ENCODE measurements at places on chromosomes 1 and 21.

- DNase-seq: no peak
These were observed 9.1 kb downstream of the ITGB2 start for GRCh38 chr21:44911384-44912157.

GRCh38 chr1:219795363-219795917 is 132.9 kb downstream of the SLC30A10 start:
- DNase-seq: no peak

GRCh38 chr1:24349891-24350290 is 30.7 kb downstream of the GRHL3 start:
- DNase-seq: no peak

GRCh38 chr1:155835548-155835947 is 21.5 kb downstream of the GON4L start:
- no peak for DNase-seq

- no peak for DNase-seq
These were observed 23.2 kb downstream of the CSTB start for GRCh38 chr21:43752758-43753438.

GRCh38 chr1:154524881-154525280 is 22.7 kb upstream of the SHE start:
- no peak for DNase-seq

DNA sequence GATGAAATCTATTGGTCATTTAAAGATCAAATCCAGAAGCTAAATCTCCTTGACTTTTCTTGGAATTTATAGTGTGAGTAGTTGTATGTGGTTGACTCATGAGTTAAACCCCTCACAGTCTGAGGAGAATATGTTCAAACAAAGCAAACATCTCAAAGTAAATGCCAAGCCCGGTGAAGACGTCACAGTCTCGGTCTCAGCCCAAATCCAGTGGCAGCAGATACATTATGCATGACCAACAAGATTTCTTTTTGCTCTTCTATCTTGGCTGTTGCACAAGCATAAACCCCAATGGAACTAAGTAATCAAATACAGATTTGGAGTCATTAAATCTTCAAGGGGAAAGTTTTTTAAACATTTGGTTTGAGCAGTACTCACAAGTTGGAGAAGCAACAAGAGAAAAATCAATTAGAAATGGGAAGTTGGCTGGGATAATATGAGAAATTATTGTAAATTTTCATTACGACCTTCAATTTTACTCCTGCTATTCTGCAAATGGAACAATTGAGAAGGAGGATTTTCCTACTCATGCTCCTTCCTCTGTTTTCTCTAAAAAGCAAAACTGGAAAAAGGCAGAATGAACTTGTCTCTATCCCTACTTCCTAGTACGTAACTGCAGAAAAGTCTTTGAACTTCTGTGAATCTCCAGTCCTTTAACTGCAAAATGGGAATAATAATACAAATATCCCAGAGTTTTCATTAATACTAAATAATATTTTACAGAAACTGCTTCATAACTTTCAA is 575.8 kb downstream of the NUF2 start:
- DNase-seq: no peak

- DNase-seq: no peak
These were observed 14.4 kb upstream of the XCL1 start for GRCh38 chr1:168561989-168562388.

DNA sequence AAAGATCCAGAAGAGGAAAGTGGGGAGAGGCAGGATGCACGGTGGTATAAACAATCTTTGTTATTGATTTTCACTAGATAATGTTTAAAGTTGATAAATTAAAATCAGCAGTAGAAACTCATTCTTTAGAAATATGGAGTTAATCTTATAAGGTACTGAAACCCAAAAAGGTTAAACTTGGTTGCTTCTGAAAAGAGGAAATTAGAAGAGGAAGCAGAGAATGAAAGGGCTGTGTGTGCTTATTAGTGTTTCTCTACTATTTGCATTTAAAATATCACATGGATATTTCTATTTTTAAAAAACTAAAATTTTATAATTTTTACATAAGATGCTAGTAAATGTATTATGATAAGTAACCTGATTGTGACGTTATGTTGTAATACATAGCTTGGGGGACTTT is 24.4 kb downstream of the C1orf141 start:
- DNase-seq: no peak

GRCh38 chr21:45088116-45088515 is 13.7 kb downstream of the ADARB1 start:
- no peak for DNase-seq

DNA sequence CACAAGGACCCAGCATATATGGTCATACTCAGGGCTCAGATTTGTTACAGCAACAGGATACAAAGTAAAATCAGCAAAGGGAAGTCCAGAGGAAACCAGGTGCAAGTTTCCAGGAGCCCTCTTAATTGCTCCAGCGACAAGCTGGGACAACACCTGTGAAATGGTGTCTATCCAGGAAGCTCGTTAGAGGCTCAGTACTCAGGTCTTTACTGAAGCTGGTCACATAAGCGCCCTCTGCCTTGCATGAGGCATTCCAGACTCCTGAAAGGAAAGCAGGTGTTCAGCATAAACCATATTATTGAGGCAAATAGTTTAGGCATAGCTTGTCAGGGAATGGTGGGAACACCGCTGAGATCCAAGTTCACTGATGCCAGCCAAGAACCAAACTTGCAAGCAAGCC is 231.0 kb downstream of the SLC35F3 start:
- no peak for DNase-seq

GRCh38 chr1:119822406-119822805 is 11.1 kb upstream of the REG4 start:
- DNase-seq: no peak

DNA sequence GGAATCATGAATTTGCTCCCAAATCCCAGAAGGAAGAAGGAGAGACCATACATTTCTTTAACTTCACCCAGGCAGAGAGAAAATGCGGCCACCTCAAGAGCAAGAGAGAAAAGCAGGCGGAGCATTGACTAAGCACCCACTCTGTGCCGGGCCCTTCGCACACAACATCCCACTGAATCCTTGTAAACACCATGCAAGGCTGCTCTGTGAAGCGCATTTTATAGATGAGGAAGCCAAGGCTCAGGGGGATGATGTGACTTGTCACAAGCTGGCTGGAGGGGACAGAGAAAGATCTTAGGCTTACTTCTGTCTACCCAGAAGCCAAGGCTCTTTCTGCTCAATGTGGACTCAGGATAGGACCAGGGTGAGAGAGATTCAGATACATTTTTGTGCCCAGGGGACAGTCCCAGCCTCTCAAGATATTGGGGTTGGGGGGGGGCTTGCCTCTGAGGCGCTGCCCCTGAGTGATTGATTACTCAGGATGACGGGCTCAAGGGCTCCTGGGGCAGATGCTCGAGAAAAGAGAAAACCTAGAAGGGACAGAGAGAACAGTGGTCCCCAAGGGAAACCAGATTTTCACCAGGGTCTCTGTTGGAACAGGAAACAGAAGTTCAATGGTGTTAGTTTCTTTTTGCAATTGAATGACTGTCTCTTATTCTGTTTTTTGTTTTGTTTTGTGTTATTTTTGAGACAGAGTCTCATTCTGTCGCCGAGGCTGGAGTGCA is 19.5 kb downstream of the PADI2 start:
- DNase-seq: no peak

- DNase-seq: no peak
These were observed 247.3 kb downstream of the PLPP3 start for GRCh38 chr1:56331892-56332567.

DNA sequence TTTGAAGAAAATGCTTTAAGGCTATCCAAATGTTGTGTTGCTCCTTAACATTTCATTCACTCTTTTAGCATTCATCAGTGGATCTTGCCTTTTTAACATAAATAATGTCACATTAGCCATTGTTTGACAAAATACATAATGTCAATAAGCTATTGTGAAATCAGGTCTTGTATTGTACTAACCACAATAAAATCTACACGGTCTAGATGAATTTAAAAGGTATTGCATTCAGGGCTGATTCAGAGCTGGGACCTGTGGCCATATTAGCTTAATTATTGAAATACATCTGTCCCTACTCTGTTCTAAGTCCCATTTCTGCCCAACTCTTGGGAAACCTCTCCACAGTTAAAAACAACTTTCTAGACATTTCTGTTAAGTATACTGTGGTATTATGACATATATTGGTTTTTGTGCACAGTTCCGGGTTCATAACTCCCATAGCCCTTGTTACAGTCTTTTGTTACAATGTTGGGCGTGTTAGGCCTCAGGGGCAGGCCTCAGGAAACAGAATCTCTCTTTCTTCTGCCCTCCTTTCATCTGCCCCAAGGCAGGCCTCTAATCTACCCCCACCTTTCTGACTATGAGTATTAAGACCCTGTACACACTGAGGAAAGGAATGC is 44.7 kb upstream of the CITED4 start:
- no peak for DNase-seq

DNA sequence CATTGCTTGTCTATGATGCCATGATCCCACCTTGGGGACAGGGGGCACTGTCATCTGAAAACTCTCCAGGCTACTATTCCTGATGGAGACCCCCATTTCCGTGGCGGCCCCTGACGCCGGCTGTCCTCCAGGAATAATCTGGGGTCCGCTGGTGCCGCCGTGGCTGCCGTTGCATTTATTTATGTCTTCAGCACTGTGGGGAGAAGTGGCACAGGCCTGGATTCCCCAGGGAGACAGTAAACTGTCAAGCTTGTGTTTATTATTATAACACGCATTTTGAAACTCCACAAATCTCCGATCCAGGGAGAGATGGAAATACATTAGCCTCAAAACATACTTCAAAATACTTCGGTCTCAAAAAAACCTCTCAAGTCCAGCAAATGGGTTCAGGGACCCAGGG is 126.9 kb upstream of the C1orf174 start:
- no peak for DNase-seq

DNA sequence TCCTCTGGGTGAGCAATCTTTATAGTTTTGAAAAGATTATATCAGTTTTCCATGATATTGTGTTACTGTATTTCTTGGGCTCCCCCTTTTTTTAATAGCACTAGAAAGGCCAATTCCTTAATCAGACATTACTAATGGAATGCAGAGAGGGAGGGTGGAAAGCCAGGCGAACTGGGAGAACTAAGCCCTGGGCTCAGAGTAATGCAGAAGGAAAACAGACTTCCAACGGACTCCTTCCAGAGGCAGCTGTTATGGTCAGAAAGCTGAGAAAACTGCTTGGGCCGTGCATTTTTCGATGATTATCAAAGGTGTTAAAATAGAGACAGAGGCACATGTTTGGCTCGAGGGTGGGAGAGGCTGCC is 206.3 kb downstream of the FOXD2 start:
- DNase-seq: no peak

DNA sequence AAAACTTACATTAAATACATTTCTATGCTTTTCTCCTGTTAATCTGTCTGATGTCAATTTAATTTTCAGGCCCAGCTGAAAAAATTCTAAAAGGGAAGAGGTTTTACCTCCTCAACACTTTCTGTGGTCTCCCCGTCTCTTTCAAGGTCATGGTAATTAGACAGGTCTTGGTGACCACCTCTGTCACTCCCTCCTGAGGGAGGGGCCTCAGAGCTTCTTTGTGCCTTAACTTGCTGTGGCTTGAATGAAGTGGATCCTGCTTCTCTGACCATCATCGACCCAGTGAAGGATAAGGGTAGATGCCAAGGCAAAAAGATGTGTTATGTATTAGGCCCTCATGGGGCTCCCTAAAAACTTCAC is 40.8 kb upstream of the OSBPL9 start:
- no peak for DNase-seq

- no peak for DNase-seq
These were observed 62.2 kb downstream of the ZNF684 start for GRCh38 chr1:40593449-40594186.

- DNase-seq: no peak
These were observed 27.6 kb downstream of the CD244 start for GRCh38 chr1:160834945-160835565.

DNA sequence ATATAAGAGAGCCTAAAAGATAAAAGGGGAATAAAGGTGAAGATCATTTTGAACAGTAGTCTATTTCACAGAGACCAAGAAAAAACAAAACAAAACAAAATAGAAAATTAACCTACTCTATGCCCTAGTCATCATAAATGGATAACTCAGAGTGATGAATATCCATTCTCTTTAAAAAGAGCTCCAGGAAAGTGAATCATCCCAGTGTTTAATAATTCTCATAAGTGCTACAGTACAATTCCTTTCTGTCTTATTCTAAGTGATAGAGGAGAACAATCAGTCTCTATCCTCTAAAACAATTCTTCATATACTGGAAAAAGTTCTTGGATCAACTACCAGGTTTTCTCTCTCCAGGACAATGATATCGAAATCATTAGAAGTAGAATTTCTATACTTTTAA is 45.8 kb downstream of the GDAP2 start:
- DNase-seq: no peak

- no peak for DNase-seq
These were observed 19.7 kb downstream of the YARS1 start for GRCh38 chr1:32797456-32797855.

DNA sequence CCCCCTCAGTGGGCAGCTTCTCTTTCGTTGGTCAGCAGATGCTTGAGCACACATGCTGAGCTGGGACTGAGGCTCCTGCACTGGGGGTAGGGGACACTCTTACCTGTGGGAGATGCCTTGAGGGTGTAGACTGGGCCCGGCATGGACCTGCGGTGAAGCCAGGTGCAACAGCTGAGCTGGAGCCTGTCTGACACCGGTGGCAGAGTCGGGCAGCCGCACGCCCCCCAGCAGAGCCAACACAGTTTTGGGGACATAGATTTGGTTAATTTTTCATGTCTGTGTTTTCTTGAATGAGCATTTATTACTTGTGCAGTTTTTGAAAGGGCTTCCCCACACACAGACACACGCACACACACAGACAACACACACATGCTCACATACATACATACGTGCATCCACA is 5.9 kb upstream of the HES5 start:
- no peak for DNase-seq

GRCh38 chr1:3869751-3870301 is 12.6 kb downstream of the DFFB start:
- no peak for DNase-seq

DNA sequence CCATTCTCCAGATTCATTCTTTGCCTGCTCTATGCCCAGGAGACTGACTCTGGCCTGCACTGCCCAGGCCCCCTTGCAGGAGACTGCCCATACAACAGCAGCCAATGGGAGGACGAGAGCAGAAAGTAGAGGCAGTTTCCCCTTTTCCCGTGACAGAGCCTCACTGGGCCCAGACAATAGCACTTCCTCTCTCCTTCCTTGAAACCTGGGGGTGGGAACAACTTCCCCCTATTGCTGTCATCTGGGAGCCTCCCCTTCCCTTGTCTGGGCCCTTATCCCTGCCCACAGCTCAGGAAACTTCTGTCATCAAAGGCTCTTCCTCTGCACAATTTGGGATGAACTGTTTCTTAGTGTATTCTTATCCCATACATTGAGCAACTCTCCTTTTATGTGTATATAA is 60.8 kb upstream of the KCNJ15 start:
- DNase-seq: no peak

- no peak for DNase-seq
These were observed 824.8 kb downstream of the ADGRL2 start for GRCh38 chr1:82625537-82625936.

- no peak for DNase-seq
These were observed 42.1 kb upstream of the ARHGEF16 start for GRCh38 chr1:3412376-3412775.

DNA sequence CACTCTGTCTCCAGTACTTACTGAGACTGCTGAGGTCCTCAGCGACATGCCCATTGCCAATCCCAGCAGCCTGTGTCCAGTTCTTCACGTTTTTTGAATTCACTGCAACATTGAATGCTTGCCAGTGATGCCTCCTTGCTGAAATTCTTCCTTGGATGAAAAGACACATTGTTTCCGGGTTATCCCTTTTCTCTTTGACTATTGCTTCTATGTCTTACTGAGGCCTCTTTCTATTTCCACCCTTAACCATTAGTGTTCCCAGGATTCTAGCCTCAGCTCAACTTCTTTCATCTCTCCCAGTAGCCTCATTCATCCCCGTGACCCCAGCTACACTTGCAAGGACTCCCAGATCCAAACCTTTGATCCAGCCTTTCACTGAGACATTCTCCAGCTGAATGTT is 46.5 kb upstream of the KIF26B start:
- DNase-seq: no peak
